ENCODE measurements at places on chromosomes 5 and 9.

DNA sequence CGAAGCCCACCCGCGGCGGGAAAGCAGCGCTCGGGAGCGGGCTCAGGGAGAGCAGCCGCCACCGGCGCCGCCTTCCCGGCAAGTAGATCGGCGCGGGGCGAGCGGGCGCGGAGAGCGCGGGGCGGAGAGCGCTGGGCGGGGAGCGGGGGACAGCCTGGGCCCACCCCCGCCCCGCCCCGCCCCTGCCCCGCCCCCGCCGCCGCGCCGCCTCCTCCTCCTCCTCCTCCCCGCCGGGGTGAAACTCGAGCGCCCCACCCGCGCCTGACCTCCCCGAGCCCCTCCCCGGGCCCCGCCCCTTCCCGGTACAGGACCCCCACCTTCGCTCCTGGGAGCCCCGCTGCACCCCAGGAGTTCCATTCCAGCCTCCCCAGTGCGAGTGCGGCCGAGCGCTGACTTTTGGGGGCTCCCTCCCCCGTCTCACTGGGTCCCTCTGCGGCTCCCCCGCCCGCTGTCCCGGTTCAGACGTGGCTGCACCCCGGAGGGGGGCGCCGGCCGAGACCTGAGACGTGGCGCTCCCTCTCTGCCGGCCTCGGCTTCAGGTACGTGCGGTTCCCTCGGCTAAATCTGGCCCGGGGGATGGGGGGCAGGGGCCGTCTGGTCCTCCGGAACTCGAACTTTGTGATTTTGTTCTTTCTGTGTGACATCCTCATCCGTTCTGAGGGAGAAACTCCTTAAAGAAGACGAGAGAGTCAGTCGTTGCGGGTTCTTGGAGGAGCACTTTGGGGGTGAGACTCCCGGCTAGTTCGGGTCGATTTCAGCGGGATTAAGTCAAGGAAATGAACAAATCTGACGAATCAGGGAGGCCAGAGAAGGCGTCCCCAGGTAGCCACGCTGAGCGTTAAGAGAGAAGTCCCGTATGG lies at the start of gene SEMA5A:
Gene SEMA5A, minus strand, starts transcription at position 84 of the 860 bp plus-strand sequence. CDS start 166,129 bp downstream, outside the sequence.
- DNase-seq: no peak

- no peak for DNase-seq
Measured at GRCh38 chr5:41542183-41542582, 31.8 kb upstream of the PLCXD3 start.

GRCh38 chr5:171488876-171489275 lies 69.4 kb downstream of the FGF18 start:
- no peak for DNase-seq

GRCh38 chr5:81230416-81230815 lies 2.7 kb upstream of the CKMT2 start:
- DNase-seq: no peak

- no peak for DNase-seq
Measured at GRCh38 chr5:154714266-154714986, 40.8 kb upstream of the LARP1 start.

DNA sequence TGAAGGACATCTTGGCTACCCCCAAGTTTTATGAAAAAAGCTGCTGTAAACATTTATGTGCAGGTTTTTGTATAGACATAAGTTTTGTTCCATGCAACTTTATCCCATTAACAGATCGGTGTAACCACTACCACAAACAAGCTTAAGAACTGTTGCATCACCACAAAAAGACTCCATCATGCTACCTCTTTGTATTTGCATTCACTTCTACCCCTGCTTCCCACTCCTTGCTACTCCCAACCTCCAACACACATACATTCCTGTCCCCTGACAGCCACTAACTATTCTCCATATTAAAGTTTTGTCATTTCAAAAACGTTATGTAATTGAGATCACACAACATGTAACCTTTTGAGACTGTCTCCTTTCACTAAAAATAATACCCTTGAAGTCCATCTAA lies 57.8 kb upstream of the LHFPL2 start:
- no peak for DNase-seq

- no peak for DNase-seq
Measured at GRCh38 chr5:155631116-155631515, 617.6 kb downstream of the KIF4B start.

DNA sequence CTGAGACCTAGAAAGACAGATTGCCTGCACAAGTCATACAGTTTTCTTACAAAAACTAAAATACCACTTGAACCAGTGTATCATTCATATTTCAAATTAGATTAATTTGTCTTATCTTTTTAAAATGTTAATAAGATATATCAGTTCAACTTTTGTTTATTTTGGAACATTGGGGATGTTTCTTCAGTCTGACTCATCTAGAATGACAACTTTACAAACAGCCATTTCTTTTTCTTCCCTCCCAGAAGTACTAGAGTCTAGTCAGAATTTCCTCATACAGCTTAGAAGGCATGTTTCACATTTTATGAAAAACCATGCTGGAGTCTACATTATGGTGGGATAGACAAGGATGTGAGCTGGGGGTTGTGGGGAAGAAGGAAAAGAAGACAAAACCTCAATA lies 262.5 kb downstream of the NFIB start:
- no peak for DNase-seq

GRCh38 chr9:84966876-84967830 lies 297.6 kb downstream of the NTRK2 start:
- no peak for DNase-seq

GRCh38 chr5:2910401-2911175 lies 159.1 kb upstream of the IRX2 start:
- no peak for DNase-seq

DNA sequence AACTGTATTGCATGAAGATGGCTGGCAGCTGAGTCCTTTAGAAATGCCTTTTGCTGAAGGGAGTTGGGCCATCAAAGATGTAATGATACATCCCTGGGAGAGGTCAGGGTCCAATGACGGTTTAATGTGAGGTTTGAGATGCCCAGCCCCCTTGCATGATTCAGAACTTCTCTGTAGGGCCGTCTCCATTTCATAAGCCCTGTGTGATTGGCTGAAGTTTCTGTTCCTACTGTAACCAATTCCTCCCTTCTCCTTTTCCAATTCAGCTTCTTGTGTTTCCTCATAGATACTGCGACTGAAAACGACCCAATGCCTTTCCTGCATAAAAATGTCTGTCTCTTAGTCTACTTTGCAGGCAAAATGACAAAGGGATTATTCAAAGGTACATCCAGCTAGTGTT lies 47.9 kb upstream of the ST8SIA4 start:
- DNase-seq: no peak

DNA sequence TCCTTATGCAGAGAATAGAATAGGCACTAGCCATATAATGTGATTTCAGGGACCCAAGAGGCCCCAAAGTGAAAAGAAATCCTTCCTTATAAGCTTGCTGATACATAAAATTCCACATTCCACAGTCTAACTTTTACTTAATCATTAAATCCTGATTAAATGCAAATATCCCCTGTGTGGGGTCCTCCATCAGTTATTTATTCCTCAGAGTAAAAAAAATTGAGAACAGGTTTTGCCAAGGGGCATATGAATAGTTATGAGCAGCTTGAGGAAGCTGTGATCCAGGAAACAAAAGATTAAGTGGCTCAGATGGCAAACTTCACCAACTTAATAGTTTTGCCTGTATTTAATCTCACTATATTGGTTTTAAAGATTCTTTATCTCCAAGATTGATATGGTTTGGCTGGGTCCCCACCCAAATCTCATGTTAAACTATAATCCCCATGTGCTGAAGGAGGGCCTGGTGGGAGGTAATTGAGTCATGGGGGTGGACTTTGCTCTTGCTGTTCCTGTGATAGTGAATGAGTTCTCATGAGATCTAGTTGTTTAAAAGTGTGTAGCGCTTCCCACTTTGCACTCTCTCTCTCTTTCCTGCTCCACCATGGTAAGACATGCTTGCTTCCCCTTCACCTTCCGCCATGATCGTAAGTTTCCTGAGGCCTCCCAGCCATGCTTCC lies 324.9 kb downstream of the NPR3 start:
- DNase-seq: no peak

GRCh38 chr9:5015934-5016333 lies 30.9 kb downstream of the JAK2 start:
- no peak for DNase-seq

- DNase-seq: no peak
Measured at GRCh38 chr5:136246122-136246521, 53.2 kb upstream of the SMIM32 start.

GRCh38 chr5:11892832-11893231 lies 11.4 kb downstream of the CTNND2 start:
- no peak for DNase-seq

- no peak for DNase-seq
Measured at GRCh38 chr5:61304590-61305381, 27.3 kb upstream of the ZSWIM6 start.

GRCh38 chr5:137502632-137503031 lies 3.5 kb upstream of the SPOCK1 start:
- DNase-seq: no peak

DNA sequence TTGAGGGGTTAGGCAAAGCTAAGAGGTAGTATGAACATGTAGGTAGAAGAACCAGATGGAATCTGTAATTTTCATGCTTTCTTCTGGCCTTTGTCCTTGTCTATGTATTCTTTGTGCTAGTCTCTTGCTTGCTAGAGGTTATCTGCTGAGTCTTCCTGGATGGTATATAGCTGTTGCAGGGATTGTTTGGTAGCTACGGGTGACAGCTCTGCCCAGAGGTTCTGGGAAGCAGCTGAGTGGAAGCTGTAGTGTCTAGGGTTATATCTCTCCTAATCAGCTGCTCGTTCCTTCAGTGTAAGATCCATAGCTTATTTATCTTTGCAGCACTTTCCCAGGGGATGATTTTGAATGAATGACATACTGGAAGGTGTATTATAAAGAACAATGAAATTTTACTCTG lies 100.3 kb downstream of the ATG10 start:
- no peak for DNase-seq

GRCh38 chr9:93298498-93299417 lies 114.8 kb downstream of the WNK2 start:
- no peak for DNase-seq

DNA sequence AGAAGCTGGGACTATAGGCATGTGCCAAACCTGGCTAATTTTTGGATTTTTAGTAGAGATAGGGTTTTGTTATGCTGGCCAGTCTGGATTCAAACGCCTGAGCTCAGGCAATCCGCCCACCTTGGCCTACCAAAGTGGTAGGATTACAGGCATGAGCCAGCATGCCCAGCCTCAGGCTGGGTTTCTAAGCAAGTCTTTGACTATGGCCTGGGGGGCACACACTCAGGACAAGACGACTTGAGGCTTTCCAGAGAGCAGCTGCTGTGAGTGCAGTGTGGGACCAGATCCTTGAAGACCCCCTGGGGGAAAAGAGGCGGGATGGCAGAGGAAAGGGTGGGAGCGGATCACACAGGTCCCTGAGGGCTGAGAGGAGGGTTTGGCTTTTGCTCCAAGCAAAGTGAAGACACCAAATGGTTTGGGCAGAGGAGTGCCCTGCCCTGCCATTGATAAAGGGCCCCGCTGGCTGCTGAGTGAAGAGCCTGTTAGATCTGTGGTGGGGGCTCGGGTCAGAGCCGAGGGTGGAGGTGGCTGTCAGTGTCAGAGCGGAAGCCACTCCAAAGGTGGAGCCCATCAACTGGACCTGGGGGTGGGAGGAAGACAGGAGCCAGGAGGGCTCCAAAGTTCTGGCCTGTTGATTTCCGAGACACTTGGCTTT lies 46.8 kb upstream of the FUBP3 start:
- DNase-seq: no peak

- DNase-seq: no peak
Measured at GRCh38 chr9:8261737-8262136, 462.2 kb upstream of the DMAC1 start.

DNA sequence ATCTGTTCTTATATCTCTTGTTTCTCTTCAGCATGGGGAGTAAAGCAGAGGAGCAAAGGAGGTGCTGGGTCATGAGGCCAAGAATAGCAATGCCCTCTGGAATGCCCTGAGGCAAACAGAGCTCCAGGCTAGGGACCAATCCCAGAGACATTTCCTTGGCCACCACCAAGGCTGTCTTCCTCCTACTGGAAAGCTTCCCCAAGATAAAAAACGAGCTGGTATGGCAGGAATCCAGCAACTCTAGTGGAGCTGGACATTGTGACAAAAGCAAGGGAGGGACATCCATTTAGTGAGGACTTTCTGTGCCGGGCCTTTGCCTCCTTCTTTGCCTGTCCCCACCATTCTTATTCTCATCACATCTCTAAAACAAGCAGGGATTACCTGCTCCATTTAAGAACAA lies 161.6 kb downstream of the ASTN2 start:
- DNase-seq: no peak

DNA sequence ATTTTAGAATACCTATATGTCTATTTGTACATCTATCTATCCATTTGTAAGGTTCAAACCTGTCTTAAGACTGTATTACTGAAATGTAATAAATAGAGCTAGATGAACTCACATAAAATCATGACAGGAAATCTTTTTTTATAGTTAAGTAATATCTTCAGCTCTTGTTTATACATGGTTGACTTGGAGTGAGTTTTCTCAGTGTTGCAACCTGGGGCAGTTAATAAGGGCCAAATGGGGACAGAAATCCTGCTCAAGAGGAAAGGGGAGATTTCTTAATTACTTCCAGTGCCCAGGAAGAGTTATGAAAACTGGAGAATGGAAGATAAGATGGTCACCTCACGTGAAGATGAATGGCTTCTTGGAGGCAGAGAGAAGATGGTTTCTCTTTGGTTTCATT lies 265.1 kb upstream of the FBXL7 start:
- DNase-seq: no peak

GRCh38 chr5:161040818-161041217 lies 188.8 kb upstream of the ATP10B start:
- DNase-seq: no peak

DNA sequence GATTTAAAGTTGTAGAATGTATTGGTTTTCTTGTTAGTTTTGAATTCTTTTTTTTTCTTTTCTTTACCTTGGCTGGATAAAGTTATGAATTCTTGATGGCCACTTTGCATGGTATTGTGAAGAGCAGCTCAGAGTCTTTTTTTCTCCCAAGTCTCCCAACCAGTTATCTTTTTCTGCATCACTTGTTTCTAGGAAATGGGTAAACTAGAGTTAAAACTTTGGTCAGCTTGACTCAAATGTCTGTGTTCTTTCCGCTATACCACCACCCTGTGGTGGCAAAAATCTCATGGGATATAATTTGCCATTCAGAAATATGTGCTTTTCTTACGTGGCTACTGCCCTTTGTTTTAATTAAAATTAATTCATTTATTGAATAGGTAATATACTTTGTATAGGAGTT lies 113.2 kb downstream of the UNC13B start:
- DNase-seq: no peak

GRCh38 chr5:118620233-118620632 lies 368.1 kb downstream of the DTWD2 start:
- DNase-seq: no peak

GRCh38 chr5:77235846-77236721 lies 25.6 kb downstream of the PDE8B start:
- DNase-seq: no peak

DNA sequence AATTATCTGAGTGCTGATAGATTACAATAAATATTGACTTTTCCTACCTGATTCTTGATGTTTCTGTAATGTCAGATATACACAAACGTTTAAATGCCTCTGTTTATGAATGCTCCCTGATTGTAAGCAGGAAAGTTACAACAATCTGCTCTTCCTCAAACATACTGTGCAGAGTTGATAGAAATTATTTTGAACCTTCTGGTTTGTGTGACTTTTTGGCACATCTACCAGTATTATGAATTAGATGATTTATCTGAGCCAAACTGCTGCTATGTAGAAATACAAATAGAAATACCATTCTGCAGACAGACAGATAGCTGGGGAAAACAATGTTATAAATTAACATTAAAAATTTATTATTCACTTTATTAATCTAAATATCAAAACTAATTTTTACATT lies 113.0 kb downstream of the SLF1 start:
- DNase-seq: no peak

Data from GOT3 (cell line).